Amygdala (tissue), 56 donors: ENCODE measurements at places on chromosomes 5 and 9.

GRCh38 chr5:96004754-96005153, 43.1 kb upstream of the ELL2 start:
- DNase-seq, result no peak

DNA sequence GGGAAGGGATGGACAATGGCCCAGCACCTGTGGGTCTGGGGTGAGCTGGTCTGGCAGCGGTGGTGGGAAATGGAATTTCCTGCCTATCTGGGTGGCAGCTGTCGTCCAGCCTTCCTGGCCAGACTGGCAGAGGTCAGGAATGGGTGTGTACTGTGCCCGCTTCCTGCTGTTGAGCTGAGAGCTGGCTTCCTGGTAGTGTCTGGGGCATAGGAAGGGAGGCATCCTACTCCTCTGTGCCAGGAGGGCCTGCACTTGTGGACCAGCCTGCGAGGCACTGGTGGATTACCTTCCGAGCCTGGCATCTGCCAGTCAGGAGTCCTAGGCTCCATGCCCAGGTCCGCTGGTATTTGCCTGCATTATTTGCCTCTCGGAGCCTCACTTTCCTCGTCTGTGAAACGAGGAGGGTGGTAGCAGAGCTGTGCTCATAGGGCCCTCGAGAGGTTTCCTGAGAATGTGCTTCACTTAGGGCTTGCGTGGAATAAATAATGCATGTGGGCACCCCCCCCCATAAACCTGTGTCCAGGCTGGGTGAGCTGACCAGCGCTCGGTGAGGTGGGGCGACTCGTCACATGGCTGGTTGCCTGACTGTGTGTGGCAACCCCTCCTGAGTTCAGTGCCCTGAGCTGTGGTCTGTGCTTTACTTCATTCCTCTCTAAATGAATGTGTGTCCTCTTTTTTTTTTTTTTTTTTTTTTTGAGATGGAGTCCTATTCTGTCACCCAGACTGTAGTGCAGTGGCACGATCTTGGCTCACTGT, 47.7 kb downstream of the HMCN2 start:
- DNase-seq, result no peak

GRCh38 chr5:82314964-82315758, 37.0 kb upstream of the RPS23 start:
- no peak for DNase-seq

- DNase-seq, result no peak
Observed at GRCh38 chr5:93189707-93190120, 391.3 kb downstream of the NR2F1-AS1 start.

DNA sequence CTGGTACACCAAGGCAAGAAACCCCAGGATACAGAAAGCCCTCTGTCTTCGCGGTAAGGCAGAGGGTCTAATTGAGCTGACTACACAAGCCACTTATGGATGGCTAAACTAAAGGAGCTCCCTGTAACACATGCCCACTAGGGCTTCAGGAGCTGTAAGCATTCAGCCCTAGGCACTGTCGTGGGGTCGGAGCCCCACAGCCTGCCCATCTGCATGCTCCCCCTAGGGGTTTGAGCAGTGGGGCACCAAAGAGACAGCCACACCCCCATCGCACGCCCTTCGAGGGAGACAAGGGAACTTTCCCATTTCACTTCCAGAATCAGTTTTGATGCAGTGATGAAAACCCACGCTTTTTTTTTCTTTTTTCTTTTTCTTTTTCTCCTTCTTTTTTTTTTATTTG, 11.0 kb upstream of the MTMR12 start:
- no peak for DNase-seq

DNA sequence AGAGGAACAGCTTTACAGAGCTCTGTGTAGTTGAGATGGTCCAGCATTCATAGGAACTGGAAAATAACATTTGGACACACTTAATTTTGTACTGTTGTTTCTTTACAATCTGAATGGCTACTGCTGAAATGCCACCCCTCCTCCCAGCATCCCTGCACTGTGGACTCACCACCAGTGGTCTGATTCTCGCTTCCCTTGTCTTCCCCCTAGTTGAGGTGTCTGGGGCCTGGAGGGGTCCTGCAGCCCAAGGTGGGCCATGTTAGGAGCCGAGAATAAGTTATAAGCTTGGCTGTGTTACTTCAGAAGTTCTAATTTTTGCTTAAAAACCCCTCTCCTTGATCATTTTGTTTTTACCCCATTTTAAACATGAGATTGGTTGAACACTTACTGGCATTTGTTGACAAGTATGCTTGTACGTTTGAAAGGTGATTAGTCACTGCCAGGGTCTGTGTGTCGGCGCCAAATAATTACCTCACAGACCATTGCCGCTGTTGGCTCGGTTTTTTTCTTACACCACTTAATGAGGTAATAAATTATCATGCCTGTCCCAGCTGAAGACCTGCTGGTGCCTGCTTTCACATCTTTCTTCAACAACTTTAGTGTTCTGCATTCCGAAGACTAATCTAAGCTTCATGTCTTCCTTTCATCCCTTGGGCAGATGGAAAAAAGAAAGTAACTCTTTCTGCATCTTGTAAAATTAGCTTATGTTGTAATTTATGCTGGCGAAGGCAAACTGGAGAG, 65.8 kb downstream of the MCCC2 start:
- no peak for DNase-seq

GRCh38 chr9:114941376-114941775, 11.0 kb upstream of the TNFSF8 start:
- DNase-seq, result no peak

DNA sequence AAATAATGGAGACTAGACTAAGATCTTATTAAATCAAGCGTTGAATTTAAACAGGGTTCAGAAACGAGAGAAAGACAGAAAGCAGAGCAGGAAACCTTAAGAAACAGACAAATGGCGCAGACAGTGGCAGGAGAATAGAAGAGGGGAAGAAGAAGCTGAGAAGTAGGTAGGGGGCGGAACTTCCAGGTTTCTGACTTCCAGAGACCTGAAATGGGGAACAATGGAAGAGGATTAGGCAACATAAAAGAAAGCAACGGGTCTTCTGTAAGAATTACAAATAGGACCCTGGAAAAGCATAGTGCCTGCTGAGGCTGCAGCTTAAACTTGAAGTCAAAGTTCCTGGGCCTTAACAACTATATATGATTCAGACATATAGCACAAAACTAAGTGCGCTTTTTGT, 101.7 kb downstream of the BNC2 start:
- no peak for DNase-seq

GRCh38 chr9:99336531-99336930, 114.4 kb downstream of the SEC61B start:
- DNase-seq, result no peak

DNA sequence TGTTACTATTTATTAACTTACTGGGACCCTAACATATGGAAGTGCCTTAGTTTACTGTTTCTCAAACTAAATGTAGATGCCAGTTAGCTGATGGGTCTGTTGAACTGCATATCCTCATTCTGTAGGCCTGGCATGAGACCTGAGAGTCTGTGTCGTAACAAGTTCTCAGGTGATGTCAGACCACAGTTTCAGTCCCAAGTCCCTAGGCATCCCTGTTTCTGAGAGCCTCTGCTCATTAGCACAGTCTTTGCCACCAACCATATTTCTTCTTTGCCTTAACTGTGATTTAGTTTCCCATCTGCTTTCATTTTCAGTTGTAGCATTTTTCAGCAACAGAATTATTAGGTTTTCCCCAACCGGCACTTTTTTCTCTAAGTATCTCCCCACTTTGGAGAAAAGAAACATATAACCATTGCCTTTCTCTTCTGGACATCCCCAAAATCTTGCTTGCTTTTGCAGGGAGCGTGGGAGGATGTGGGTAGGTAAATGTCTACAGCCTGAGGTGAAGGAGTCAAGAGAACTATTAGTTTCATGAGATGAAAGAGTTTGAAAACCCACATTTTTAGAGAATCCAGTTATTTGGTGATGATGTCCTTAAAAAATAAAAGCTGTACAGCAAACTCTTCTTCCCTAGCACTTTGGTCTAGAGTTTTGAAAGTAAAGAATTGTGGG, 74.6 kb downstream of the NUDT12 start:
- DNase-seq, result no peak

DNA sequence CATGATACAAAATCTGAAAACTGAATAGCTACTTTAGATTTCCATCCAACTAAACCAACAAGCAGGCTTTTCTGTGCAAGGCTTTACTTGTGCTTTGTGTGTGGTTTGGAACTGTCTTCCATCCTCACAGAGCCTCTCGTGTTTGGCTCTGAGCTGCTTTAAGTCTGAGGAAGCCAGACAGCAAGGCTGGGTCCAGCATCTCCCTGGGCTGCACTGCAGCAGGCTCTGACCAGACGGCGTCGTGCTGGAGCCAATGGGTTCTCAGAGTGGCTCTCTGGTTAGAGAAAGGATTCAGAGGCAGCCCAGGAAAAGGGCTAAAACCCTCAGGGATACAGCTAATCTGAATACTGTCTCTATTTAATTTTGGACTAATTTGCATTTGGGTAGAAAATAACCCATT, 207.9 kb upstream of the EFNA5 start:
- no peak for DNase-seq

DNA sequence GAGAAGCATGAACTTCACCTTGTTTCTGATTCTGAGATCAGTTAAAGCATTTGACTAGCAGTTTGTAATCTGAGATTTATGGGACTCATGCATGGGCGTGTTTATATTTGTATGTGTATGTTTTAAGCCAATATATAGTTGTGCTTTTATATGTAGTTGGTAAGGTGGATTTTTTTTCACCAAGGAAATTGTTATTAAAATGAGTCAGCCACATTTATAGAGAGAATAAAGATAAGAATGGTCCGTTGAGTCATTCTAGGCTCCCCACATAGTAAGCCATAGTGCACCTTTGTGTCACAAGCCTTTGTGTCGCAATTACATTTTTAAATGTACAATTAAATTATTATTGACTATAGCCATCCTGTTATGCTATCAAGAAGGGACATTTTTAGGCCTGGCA, 89.0 kb downstream of the NLN start:
- DNase-seq, result no peak

DNA sequence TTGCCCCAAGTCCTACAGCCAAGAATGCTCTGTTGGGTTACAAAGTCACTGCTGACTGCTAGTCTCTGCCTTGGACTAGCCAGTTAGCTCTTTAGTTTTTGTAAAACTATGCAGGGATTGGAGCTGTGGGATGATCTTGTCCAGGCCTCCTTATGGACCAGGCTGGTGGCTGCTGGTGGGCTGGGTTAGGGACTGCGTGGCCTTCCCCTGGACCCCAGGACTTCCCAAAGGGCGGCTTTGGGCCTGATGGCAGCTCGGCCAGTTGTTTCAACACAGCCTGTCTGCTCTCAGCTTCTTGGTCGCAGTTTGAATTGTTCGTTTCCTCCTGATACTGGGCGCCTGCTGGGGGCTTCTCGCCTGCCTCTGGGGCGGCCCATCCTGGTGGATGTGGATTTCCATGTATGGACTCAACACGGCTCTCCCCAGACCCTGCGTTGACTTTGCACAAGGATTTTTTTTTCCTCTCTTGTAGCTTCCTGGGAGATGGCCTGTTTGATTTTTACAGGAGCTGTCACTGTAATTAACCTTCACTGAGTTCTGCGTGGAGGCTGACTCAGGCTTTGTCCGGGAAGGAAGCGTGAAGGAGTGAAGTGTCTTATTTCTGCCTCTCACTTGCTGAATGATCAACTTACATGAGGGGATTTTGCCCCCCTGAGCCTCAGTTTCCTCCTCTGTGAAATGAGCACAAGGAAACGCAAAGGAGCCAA, 91.9 kb upstream of the NEURL1B start:
- no peak for DNase-seq

DNA sequence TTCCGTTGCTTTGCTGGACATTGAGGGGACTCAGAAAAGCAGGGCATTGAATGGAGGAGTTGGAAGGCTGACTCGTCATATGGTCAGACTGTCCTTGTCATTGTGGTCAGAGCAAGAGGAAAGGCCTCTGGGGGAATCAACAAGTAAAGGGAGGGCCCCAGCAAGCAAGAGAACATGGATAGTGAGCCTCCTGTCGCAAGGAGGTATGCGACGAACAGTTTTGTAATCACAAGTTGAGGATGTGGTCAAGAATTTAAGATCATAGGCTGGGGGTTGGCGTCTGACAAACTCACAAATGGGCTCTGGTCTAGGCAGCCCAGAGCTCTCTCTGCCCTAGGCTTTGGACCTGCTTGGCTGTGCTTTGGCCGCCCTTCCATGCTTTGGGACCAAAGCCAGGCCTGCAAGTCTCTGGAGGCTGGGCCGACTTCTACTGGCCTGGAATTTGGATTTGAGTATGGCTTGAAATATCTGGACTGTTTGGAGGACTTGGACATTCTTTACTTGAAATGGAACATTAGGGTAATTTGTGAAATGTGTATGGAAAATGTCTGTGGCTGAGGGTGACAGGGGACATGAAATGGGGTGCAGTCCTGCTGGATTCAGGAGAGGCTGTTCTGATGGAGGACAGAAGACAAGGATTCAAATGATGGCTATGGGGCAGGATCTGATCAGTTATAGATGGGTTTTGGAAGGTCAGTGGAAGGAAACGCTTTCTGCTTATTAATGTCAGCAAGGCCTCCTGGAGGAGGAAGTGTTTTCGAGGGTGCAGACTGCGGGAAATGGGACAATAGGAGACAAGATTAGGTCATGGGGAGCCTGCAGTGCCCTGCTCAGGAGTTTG, 19.2 kb upstream of the NDST1 start:
- peak; percentile 43 for DNase-seq

DNA sequence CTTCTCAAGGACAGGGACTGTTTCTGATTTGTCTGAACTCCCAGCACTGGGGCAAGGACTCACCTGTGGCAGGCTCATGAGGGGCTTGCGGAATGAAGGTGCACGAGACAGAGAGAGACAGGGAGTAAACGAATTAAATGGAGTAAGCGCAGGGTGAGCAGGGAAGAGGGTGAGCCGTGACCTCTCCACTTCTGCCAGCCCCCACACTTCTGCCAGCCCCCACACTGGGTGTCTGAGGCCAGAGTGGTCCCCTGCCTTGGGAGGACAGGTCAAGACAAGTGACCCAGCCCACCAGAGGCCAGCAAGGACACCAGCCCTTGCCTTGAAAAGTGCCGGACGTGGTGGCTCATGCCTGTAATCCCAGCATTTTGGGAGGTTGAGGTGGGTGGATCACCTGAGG, 37.2 kb downstream of the DAB2IP start:
- no peak for DNase-seq

- DNase-seq, result no peak
Observed at GRCh38 chr5:97243353-97243752, 60.3 kb upstream of the RIOK2 start.

- no peak for DNase-seq
Observed at GRCh38 chr5:58543723-58544122, 39.2 kb upstream of the RAB3C start.

GRCh38 chr9:89657765-89658164, 53.0 kb downstream of the GADD45G start:
- no peak for DNase-seq

GRCh38 chr5:118461436-118461835, 526.9 kb downstream of the DTWD2 start:
- DNase-seq, result no peak

DNA sequence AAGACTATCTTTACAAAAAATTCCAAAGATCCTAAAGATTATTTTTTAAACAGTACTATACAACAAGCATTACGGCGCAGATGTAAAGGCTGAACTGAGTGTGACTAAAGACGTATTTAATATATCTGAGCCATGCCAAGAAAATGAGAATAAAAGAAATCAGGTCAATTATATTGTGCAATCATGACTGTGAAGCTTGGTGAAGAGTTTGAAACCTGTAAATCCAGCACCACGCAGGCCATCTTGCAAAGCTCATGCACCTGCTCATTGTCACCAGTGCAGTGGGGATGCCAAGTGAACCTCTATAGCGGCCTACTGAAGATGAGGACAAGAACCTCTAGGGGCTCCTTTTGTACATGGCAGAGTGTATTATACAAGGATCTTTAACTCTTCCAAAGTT, 89.0 kb downstream of the ANKH start:
- DNase-seq, result no peak

GRCh38 chr5:79285833-79286232, 49.9 kb downstream of the JMY start:
- DNase-seq, result no peak

- DNase-seq, result no peak
Observed at GRCh38 chr5:107674655-107675054, 3.9 kb upstream of the EFNA5 start.
